ENCODE measurements at places on chromosomes 1 and 21.

GRCh38 chr21:34365809-34366208, 2.0 kb downstream of the KCNE2 start:
- no peak for DNase-seq

- peak; percentile 85 for DNase-seq
These were observed 27.8 kb upstream of the CD84 start for GRCh38 chr1:160607011-160607671.

GRCh38 chr21:33069994-33070743, at the start of gene OLIG1:
Gene OLIG1 (plus strand): TSS chr21:33070141. CDS start chr21:33070247, 106 bp downstream.
- peak; percentile 42 for DNase-seq

GRCh38 chr1:78333502-78333901, 157.3 kb upstream of the PTGFR start:
- DNase-seq: peak; percentile 72

Measured in iris pigment epithelial cell (primary cell).